ENCODE measurements at places on chromosomes 2 and 18. TPM values are rescaled to one million over a fixed set of nuclear protein-coding genes. Genes with fewer than 3 reads are reported as not detected.

TSPYL6 gene
- not detected for total RNA-seq

DPP4 gene
- total RNA-seq: 0.59 TPM

PRKAG3 gene
- total RNA-seq: not detected

HAAO gene
- total RNA-seq: 6.0 TPM

PGAP1 gene
- 32.9 TPM for total RNA-seq

BARD1 gene
- 22.0 TPM for total RNA-seq

L3MBTL4 gene
- 0.56 TPM for total RNA-seq

ZC3H8 gene
- 6.1 TPM for total RNA-seq

HOXD11 gene
- not detected for total RNA-seq

TAF4B gene
- total RNA-seq: 3.3 TPM

FIGN gene
- total RNA-seq: 14.0 TPM

DNA sequence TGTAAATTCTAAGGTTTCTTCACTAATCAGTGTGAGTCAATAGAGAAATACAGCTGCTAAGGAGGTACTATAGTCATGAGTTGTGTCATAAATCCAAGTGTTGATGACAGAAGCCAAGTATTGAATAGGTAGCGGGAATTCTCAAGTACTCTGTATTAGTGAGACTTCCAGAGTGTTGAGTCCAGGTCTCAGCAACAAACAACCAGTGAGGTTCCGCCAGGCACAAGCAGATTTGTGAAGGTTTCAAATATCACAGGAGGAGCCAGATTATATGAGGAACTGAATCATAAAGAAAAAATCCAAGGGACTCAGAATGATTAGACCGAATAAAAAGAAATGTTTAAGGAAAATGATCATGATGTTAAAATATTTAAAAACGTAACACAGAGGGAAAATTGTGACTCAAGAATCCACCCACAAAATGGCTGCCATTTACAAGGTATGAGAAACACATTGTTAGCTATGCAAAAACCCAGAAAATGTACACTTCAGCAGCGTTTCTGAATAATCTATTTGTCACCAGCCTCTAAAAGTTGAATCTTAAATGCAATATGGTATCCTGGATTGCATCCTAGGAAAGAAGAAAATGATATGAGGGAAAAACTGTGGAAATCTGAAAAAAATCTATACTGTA lies 27.3 kb upstream of the EVA1A start:
- no peak for DNase-seq

DNA sequence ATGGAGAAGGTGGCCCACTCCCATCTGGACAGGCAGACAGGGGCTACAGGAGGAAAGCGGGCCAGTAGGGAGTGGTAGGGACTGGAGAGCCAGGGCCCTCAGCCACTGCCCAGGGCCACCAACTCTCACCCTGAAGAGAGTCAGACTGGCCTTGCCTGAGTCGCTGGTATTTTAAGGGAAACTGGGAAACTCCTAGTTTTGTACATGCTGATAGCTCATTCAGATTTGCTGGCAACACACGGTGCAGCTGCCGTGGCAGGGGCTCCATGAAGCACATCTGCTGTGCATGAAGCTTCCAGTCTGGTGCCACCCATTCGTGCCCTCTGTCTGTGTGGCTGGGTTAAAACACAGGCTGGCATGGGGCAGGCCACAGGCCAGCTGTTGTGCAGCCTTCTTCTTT lies 137.3 kb upstream of the GLI2 start:
- DNase-seq: no peak

- DNase-seq: no peak
Observed at GRCh38 chr2:159119652-159120257, 151.3 kb downstream of the TANC1 start.

- no peak for DNase-seq
Observed at GRCh38 chr2:151071906-151072305, 189.8 kb downstream of the RBM43 start.

DNA sequence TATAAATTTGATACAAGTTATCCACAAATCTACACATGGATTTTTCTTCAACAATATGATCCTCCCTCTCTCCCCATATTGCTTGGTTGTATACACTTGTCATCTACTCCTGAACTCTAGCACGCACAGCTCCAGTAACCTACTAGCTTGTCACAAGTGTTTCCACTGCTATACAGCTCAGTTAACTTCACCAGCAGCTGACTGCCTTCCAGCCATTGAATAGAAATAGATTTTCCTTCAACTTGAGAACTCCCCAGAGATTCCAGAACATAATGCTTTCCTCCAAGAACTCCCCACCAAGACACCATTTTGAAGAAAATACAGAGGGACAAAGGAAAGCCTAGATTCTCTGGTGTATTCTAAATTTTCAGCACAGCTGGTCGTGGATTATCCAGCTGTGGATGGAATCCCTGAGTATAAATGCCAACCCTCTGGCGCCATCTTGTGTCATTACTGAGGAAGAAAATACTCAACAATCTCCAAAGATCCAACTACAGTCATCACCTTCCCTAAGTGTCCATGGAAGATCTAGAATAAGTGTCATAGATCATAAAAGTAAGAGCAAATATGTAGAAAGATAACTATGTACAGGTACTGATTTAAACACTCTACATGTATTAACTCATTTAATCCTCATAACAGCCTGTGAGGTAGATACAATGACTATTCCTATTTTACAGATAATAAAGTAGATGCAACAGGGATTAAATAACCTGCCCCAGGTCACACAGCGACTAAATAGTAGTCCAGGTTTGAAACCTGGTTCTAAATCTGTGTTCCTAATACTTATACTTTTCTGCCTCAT lies 156.7 kb downstream of the ARHGAP28 start:
- peak; percentile 64 for DNase-seq

- DNase-seq: no peak
Observed at GRCh38 chr2:149744865-149745264, 157.3 kb upstream of the MMADHC start.

- DNase-seq: no peak
Observed at GRCh38 chr2:24147364-24147763, 24.1 kb downstream of the FAM228B start.

DNA sequence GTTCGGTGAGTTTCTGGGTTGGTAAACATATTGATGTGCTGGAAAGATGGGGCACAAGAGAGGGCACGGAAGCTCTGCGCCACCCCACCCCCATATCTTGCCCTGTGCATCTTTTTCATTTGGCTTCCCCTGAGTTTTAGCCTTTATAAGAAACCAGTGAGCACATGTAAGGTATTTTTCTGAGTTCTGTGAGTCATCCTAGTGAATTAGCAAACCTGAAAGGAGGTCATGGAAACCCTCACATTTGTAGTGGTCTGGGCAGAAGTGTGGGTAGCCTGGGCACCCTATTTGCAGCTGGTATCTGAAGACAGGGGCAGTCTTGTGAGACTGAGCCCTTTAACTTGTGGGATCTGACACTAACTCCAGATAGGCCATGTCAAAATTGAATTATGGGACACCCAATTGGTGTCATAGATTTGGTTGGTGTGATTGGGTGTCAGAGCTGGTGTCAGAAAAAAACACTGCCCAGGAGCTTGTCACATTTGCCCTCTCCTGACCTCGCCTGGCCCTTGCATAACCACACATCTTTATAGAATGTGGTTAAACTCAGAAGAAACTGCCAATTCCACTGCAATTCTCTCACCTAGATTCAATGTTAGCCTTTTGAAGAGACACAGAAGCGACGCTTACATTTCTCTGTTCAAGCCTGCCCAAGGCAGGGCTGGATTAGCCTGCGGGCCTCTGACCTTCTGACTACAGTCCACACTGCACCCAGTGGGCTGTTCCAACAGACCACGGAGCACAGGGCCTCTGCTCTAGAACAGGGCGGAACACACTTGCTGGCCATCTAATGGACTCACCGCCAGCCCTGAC lies 12.0 kb upstream of the GALM start:
- DNase-seq: no peak

DNA sequence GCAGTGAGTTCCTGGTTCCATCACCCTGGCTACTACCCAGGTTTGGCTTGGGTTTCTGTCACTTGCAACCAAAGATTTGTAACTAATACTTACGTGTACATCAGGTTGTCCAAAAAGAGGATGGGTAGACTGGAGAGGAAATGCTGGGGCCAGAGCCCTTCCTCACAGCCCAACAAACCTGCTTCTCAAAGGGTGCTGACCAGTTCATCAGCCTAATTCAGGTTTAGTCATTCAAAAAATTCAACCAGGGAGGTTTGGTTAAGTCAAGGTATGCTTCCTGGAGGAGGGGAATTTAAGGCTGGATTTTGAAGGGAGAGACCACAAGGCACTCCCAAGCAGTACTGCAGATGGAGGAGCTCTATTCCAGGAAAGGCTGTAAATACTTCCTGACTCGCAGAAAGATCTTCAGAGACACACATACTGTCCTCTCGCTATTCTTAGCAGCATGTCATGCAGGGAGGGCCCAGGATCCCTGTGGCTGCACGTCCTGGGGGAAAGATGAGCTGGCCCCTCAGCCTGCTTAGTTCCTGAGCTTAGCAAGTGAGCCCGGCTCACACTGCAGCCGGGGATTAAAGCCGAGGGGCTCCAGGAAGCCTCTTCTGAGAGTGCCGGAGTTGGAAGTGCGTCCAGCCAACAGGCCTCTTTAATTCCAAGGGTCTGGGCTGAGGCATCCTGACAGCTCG lies 40.0 kb upstream of the BIN1 start:
- no peak for DNase-seq

DNA sequence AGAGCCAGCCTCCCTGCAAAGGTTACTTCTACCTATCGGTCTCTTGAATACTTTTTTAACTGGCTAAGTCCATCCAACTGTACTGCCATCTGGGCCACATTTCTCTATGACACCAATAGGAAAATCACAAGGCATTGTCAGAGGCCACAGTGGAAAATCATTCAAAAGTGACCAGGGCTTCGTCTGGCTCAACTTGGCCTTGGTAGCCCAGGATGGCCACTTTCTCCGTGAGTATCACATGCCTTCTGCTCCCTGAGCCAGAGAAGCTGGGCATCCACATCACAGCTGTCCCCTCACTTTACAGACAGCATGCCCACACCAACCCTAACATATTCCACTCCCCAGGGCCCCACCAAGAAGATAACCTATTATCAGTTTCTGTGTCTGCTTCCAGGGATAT lies 5.8 kb downstream of the CIB4 start:
- DNase-seq: no peak

DNA sequence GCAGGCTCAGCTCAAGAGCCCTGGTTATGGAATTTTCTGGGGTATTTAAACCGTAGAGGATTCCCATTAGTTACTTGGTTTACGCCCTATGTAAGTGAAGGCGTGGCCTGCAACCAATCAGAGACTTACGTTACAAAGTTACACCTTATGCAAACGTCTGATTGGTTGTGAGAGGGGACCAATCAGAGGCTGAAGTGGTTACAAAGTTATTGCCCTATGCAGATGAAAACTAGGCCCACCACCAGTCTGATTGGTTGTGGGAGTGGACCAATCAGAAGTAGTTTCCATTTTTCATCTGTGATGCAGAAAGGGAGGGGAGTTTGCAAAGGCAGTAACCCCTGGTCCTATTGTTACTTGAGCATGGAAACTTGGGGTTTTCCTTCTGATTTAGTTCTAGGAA lies 49.1 kb downstream of the DLGAP1 start:
- DNase-seq: no peak

DNA sequence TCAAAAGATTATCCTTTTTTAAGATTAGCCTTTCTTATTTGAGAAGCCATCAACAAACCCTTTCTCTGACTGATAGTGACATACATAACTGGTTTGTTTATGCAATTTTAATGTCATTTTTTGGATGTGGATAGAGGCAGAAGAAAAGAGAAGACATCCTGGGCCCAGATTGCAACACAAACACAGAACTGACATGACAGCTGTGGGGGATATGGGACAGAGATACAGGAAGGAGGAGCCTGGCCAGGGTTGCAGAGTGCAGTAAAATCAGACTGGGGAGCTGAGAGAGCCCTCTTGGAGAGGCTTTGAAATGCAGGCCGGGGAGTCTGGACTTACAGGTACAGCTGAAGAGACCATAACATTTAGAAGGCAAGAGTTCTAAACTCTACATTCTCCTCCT lies 65.1 kb downstream of the SIGLEC15 start:
- DNase-seq: no peak

DNA sequence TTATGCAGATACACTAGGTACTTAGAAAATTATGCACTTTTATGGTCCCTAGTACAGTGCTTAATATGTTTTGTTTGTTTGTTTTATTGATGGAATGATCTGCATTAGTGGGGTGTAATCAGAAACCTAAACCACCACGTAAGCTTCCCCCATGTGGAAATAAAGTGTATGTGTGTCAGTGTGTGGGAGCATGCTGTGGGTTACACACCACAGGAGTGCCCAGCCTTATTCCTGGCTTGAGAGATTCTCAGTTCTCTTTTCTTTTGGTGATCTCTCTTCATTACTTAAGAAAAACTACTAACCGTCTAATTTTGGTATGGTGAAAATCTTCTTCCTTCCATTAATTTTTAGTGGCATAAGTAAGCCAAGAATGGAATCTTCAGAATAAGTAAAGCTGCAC lies 398.6 kb downstream of the DCDC2C start:
- no peak for DNase-seq

- DNase-seq: no peak
Observed at GRCh38 chr2:228355897-228356296, 174.4 kb upstream of the SPHKAP start.

DNA sequence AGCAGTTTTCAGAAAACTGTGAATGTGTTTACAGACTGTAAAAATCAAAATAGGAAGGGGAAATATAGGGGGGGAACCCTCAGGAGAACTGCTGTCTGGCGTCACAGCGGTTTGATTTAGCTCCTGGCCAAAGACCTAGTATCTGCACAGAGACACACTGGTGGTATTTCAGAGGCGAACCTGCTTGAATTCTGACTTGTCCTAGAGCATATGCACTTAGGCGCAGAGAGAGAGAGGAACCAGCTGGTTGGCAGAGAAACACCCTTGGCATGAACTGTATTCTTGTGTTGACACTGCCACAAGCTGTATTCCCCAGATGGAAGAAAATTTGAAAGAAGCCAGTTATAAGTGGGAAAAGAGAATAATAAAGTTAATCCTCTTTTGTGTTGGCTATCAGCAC lies 506.5 kb upstream of the NRP2 start:
- no peak for DNase-seq

DNA sequence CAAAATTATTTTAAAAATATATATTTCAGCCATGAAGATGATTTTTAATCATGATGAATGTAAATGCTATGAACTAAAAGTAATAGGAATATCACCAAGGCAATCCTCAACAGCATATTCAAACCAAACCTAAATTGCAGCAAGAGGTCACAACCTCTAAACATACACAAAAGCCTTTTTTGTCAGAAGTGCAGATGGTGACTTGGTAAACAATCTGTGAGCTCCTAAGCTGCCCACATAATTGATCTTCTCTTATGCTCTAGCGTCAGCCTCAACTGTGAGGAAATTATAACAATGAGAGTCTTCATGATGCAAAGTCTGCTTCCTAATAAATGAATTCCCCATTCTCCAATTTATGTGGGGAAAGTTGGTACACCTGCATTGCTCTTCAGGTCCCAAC lies 113.2 kb downstream of the TSN start:
- no peak for DNase-seq

GRCh38 chr2:177832611-177833433 lies 239.8 kb downstream of the PDE11A start:
- DNase-seq: no peak

DNA sequence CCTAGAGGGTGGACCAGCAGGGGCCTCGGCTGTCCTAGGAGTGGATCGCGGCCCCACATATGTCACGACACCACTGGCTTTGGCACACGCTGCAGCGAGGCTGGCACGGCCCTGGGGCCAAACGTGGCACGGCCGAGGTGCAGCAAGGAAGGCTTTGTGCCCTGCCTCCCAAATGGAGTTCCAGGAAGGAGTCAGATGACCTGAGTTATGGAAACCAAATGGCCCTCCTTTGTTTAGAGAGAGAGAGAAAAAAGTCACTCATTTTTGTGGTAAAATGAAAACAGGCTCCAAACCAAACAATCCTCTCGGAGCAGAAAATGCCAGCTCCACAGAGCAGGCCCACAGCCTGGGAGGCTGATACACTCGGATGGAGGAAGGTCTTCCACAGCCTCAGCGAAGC lies 105.6 kb downstream of the ANTXR1 start:
- DNase-seq: no peak

- no peak for DNase-seq
Observed at GRCh38 chr2:119958670-119959268, 54.1 kb upstream of the EPB41L5 start.

All from endothelial cell (in vitro differentiated cells).